ENCODE measurements at places on chromosomes 16 and 17.

DNA sequence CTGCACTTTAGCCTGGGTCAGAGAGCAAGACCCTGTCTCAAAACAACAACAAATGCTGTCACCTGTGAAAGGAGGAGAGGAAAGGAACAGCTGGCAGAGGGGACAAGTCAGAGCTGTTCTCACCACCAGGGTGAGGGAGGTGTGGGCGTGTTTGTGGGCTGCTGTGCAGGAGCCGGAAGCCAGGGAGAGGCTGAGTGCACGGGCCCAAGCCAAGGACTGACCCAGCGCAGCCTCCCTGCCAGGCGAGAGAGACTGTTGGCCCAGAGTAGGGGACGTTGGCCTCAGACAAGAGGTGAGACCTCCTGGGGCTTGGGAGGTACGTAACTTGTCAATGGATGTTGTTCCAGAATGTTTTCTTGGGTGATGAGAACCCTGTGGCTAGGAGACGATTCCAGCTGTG lies 10.7 kb downstream of the SPNS2 start:
- DNase-seq: no peak

DNA sequence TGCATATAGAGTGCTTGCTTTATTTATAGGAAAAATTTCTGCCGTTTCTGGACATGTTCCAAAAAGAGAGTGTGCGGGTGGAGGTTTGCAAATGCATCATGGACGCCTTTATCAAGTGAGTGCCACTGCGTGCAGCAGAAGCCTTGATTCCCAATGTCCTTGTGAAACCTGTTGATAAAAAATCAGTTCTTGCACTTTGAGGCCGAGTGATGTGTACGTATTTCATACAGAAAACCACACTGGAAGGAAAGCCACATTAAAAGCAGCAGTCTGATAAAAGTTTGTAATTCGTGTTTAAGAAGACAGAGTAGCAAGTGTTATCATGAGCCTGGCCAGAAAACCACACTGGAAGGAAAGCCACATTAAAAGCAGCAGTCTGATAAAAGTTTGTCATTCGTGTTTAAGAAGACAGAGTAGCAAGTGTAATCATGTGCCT lies 78.0 kb downstream of the KNOP1 start:
- DNase-seq: no peak

DNA sequence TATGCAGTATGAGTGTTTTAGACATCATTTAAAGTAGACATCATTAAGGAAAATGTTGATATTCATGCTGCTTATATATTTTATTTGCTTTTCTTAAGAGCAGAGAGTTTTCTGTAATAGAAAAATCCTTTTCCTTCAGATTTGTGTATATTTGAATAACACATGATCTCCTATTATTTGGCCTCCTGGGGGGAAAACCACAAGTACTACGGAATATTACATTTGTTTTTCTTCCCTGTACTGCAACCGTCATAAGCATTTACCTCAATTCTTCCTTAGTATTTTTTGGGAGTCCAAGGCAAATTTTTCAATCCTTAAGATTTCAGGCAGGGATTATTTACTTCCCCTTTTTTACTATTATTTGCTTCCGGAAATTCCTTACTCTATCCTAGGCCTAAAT lies 6.0 kb downstream of the RSPRY1 start:
- no peak for DNase-seq

DNA sequence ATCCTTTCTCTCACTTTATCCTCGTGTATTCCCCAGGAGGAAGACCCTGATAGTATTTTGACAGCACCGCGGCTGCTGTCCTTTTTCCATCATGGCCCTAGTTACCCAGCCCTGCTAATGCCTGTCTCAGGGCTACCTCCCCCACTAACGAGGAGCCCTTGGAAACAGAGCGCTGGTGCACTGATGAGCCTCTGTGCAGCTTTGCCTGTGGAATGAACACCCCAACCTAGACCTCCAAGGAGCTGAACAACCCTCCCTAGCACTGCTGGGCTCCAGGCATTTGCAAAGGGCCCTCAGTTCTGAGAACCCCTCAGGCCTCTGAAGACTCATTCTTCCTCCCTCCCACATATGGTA lies 23.3 kb upstream of the CCL1 start:
- DNase-seq: no peak

GRCh38 chr17:54455251-54455868 lies 445.3 kb upstream of the TOM1L1 start:
- no peak for DNase-seq
